Sciatic nerve (tissue), 2 donors: ENCODE measurements at places on chromosomes 11 and 22. TPM values are rescaled to one million over a fixed set of nuclear protein-coding genes. Genes with fewer than 3 reads are reported as not detected.

DNA sequence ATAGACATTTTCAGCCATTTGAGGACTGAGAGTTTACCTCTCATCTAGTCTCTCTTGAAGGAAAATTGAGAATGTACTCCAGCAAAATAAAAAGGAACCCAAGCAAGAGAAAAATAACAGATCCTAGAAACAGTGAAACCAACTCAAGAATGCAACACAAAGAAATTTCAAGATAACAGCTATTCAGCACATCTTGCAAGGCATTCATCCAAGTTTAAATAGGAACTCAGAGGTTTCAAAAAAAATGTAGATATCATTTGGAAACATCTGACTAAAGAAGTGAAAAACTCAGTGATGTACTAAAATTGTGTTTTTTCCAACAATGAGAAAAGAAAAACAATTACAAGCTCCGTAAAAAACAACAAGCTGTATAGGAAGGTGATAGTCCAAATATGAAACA, 76.4 kb downstream of the TMEM135 start:
- no peak for DNase-seq

DNA sequence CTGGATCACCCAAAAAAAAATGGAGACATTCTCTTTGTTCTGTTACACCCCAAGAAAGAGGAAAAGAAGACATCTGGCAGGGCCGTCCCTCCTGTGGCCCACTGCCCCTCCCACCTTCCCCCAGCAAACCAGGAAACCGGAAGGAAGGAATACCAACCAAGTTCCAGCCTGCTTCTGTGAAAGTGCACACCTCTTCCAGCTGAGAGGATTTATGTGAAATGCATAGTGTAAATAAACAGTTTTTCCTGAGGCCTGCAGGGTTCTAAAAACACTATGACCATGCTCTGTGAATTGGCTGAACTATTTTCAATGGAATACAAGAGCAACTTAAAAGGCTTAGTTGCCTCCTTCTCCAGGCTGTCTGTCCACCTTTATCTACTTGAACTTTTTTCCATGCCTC, 50.0 kb upstream of the CHST1 start:
- DNase-seq = no peak

DNA sequence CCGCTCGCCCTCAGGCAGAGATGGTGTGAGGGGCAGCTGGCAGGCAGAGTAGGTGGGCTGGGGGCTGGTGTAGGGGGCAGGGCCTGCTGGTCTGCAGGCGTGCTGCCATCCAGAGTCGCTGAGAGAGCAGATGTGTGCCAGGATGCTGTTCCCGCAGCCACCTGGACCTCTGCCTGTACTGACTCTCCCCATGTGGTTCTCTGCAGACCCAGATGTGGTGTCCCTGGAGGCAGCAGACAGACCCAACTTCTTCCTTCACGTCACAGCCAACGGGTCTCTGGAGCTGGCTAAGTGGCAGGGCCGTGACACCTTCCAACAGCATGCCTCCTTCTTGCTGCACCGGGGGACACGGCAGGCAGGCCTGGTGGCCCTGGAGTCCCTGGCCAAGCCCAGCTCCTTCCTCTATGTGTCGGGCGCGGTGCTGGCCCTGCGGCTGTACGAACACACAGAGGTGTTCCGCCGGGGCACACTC, 58.6 kb downstream of the OTOG start:
- DNase-seq = no peak

- no peak for DNase-seq
These were observed 5.8 kb downstream of the POLDIP3 start for GRCh38 chr22:42608823-42609361.

DNA sequence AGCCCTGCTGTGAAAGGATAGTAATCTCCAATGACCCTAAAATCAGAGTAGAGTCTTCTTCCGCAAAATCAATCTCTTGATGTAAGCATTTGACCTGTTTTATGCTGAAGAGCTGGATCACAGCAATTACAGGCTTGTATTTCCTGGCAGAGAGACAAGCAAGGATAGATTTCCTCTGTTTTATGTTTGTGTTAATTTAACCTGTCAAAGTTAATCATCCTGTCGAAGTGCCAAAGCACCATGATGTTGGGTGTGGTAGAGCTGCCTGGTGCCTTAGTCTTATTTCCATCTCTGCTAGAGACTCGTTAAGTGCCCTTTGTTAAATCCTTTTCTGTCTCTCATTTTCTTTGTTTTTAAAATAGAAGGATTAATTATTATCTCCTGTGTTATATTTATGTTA, 248.1 kb downstream of the CNTN5 start:
- no peak for DNase-seq

Gene ZP1
- 0.85 TPM for total RNA-seq

- DNase-seq = no peak
These were observed 183.8 kb upstream of the NTM start for GRCh38 chr11:131186629-131187101.

DNA sequence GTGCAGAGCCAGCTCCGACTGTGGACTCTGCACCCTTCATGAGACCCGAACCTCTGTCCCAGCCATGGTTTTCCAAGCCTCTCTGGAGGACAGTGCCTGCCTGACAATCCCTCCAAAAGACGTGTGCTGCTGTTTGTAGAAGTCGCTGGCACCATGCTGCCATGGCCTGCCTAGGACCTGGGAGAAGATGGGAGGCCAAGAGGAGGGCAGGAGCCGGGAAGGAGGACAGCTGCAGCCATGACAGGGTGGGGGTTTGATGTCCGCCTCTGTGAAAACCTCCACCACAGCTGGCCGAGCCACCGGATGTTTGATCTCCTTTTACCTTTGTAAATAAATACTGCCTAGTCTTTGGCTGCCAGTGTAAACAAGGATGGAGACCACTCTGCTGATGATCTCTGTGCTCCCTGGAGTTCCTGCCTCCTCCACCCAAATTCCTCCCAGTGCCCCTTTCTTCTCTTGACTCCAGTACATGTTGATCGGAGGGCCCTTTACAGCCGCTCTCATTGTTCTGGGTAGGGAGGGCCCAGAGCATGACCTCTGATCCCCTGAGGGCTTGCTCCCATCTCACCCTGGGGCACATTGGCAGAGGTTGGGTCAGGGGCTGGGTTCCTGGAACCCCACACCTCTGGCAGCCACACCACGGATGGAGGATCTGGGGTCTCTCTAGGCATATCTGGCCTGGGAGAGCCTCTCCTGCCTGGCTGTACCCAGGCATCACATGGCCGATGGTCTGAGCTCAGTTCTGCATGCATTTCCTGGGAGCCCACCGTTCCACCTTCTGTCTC, 66.9 kb downstream of the BCR start:
- DNase-seq = no peak
